ENCODE measurements at places on chromosomes 5 and 9.

DNA sequence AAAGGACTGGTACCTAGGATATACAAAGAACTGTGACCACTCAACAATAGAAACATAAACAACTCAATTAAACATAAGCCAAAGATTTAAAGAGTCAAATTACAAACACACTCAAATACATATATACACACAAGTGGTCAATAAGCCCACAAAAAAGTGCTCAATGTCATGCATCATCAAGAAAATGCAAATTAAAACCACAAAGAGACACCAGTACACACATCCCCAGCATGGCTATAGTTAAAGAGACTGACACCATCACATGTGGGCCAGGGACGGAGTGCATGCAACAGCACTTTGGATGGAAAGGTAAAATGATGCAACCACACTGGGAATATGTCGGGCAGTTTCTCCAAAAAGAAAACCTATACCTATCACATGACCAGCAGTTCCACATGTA lies 89.7 kb downstream of the CAAP1 start:
- DNase-seq = no peak

GRCh38 chr9:86601697-86602096 lies 247.5 kb upstream of the TUT7 start:
- DNase-seq = no peak

DNA sequence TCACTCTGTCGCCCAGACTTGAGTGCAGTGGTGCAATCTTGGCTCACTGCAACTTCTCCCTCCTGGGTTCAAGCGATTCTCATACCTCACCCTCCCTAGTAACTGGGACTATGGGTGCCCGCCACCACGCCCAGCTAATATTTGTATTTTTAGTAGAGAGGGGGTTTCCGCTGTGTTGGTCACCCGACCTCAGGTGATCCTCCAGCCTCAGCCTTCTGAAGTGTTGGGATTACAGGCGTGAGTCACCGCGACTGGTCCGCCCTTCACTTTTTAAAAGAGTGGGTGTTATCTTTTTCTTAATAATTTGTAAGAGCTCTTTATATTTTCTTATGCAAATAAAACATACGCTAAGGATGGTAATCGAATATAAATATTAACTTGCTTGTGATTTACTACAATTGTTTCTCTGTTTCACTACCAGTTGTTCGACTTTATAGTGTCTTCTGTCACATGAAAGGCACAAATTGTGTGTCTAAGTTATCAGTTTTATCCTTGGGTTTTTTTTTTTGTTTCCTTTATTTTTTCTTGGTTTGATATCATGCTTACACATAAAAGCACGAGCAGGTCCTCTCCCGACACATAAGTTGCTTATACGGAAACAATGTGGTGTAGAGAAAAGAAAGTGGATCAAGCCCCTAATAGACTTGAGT lies 1.9 kb upstream of the GPBP1 start:
- no peak for DNase-seq

GRCh38 chr5:156411185-156411613 lies 84.2 kb downstream of the SGCD start:
- DNase-seq = no peak

DNA sequence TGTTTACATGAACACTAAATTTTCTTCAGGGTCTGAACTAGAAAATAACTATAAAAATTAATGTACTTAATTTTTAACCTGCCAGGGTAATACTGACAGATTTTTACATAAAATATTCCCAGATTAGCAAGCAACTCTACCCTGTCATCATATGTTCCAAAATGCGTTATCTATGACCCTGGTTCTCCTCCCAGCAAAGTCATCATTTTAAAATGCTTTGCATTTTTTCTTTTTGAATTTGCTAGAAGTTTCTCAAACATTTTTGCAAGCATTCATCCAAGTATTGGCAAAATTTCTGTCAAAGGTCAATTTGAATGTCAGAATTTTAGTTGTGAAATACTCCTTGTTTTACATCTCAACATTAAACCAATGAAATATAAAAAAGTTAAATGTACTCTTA lies 144.5 kb upstream of the FTMT start:
- DNase-seq = no peak

- DNase-seq = no peak
Measured at GRCh38 chr9:36802201-36802920, 229.7 kb downstream of the MELK start.

DNA sequence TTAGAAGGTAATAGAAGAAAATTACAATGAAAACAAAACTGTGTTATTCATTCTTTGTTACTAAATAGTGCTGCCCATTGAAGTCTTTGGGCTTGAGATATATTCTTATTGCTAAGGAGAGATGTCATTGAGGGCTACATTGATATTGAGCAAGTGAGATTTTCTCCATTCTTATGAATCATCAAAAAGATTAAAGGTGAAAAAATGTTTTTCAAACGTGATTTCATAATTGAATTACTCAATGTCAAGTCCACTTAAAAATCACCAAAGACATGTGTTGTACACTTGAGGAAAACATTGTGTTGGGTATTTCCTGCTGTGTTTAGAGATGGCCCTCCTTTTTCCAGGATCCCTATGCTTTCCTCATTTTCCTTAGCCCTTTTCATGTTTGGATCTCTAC lies 448.1 kb downstream of the NFIB start:
- no peak for DNase-seq

- no peak for DNase-seq
Measured at GRCh38 chr5:169804861-169805260, 167.8 kb downstream of the DOCK2 start.

DNA sequence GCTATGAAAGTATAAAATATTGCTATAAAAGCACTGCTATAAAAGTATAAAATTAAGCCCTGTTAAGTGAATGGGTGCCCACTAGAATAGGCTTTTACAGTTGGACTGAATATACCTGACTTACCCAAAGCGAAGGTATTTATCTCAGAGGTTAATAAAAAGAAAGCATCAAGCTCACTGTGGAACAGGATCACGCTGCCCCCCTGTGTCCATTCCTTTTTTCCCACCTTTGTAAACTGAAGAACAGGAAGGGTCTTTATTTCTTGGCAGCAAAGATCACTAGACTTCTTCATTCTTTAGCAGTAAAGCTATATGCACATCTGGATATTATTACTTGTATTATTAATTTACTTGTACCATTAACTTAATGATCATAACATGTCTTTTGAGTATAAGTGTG lies 22.1 kb upstream of the PLPP6 start:
- DNase-seq = no peak

DNA sequence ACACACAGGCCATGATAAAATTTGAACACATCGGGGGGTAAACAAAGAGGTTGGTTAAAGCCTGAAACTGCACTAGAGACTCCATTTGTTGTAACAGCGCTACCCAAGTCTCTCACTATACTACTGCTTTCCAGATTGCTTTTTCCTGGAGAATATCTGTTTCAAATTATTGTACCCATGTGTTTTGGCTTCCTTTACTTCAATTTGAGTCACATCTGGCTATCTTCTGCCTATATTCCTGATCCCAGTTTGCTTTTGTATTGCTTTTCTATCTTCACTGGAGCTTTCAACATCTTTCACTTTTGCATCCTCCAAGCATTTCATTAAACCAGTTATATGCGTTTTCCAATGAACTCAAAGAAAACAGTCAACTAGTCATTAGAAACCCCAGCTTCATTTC lies 404.7 kb downstream of the MLLT3 start:
- DNase-seq = no peak

DNA sequence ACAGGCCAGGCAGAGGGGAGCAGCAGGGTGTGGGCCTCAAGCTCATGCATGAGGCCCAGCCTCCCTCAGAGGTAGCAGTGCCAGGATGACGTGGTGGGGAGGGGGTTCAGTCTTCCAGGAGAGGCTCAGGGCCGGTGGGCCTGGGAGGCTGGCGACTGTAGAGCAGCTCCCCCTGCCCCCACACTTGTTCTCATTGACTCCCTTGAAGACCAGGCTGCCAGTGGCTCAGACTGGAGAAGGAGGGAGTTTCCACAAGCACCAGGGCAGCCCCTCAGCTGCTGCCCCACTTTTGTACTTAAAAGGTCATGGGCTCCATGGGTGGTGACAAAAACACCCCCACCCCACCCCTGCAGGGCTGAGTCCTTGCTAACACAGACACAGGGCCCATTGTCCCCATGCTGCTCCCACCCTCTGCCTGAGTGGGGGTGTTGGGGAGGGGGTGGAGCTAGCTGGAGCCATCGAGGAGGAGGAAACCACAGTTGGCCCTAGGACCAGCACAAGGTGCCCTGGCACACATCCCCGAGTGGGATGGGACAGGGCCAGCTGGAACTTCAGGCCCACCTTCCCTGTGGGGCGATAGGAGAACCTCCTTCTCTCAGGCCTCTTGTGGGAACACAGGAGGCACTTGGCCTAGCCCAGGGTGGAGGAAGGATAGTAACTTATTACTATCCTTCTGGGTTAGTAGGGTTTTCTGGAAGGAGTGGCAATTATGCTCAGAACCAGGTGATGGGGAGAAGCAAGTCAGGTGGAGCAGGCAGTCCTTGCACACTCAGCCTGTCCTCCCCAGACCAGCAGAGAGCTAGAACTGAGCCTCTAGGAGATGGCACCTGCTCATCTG lies 10.7 kb downstream of the PDLIM4 start:
- no peak for DNase-seq

DNA sequence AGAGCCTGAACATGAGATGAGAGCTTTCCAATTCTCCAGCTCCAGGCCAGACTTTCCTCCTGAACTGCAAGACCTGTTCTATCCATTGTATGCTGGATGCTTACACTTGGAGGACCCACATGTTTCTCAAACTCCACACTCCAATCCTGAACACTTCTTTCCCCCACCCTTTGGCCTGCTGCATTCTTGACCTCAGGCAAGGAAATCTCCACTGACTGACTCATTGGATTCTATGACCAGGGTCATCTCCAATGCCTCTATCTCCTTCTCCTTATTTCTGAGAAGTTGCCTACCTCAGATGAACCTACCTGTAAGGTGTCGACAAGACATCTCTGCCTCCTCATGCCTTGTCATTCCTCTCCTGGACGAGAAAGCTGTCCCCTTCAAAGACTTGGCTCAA lies 153.6 kb downstream of the CRB2 start:
- no peak for DNase-seq

DNA sequence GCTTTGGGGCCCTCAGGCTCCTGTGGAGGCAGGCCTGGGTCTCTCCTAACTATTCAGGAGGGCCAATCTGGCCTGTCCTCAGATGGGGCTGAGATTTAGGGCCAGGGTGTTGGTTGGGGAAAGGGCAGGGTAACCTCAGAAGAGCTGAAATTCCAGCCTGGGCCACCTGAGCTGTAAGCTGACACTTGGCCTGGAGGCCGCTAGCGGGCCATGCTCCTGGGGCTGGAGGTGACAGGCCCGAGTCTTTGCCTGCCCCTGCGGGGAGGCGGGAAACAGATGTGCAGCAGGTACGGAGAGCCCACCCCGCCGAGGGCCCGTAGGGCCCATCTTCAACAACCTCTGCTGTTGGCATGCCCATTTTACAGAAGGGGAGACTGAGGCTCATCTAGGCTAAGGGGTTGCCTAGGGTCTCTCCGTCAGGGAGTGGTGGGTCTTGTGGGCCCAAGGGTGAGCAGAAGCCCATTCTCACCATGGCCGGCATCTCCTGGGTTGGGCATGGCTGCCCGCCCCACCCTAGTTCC lies 69.5 kb downstream of the RXRA start:
- no peak for DNase-seq

DNA sequence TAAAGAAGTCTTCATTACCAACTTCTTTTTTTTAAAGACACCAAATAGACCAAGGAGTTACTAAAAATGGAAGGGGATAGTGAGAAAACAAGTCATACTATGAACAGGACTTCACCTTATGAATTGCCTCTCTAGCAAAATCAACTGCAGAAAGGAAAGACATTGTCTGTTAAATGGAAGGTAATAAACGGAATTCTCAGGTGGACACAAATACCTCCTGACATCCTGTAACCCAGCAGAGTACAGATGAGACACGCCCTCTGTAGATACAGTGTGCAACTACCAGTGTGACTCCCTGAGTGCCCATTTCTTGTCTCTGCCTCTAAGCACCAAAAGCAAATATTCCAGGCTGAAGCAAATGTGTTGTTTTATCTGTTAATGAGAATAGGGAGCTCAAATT lies 12.2 kb upstream of the PLPP1 start:
- DNase-seq = no peak

GRCh38 chr9:112337547-112337946 lies 4.1 kb upstream of the PTBP3 start:
- DNase-seq = no peak

DNA sequence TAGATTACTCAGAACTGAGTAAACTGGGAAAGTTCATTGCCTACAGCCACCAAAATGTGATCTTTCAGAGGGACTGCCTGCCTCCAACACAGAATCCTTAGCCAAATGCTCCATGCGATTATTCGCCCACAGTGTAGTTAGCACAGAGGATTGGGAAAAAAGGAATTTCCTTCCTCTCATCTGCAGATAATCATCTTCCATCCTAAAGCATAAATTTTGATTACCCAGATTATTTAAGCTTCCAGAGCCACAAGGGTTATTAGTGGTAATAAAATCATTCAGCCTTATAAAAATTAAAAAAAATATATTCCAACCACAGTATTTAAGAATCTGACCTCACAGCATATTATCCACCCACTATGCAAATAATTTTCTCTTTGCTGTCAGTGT lies 285.3 kb upstream of the GRAMD2B start:
- no peak for DNase-seq

DNA sequence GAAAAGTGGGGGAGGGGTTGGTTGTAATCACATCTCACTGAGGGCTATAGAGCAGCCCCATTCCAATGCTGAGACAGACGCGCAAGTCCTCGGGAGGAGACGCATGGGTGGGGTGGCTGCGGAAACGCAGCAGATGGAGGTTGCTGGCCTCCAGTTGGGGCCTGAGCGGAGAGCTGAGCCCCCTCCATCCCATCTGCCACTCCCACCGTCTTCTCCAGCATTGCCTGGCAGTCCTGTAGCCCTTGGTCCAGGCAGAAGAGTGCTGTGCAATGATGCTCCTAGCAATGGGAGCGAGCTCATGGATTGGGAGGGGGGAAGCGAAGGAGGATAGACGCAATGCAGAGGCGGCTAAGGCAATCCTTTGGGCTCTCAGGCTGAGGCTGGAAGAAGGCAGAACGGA lies 79.4 kb upstream of the GLRA1 start:
- no peak for DNase-seq

- no peak for DNase-seq
Measured at GRCh38 chr5:61704289-61704688, 372.2 kb downstream of the ZSWIM6 start.

GRCh38 chr5:142611154-142611553 lies 74.7 kb downstream of the FGF1 start:
- no peak for DNase-seq

GRCh38 chr9:77325058-77325457 lies 147.7 kb downstream of the VPS13A start:
- DNase-seq = no peak

- no peak for DNase-seq
Measured at GRCh38 chr5:125311743-125312142, 565.3 kb upstream of the ZNF608 start.

Measured in Right ventricle myocardium inferior (tissue), 1 donor.